ENCODE measurements at places on chromosomes 1 and 21.

DNA sequence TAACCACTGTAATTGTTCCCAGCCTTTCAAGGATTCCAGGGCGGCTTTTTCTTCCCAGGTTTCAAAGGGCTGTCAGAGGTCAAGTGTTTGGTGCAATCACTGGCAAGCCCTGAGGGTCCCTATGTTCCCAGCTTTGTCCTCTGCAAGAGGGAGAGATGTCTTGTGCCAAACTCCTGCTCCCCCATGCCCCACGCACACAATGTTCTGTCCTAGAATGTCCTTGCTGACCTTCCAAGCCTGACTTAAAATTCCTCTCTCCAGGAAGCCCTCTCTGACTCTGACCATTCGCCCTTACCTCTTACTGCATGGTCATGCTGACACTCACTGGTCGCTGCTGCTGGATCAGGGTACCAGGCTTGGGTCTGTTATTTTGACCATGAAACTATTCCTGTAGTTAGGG is 152.5 kb upstream of the KCND3 start:
- no peak for DNase-seq

DNA sequence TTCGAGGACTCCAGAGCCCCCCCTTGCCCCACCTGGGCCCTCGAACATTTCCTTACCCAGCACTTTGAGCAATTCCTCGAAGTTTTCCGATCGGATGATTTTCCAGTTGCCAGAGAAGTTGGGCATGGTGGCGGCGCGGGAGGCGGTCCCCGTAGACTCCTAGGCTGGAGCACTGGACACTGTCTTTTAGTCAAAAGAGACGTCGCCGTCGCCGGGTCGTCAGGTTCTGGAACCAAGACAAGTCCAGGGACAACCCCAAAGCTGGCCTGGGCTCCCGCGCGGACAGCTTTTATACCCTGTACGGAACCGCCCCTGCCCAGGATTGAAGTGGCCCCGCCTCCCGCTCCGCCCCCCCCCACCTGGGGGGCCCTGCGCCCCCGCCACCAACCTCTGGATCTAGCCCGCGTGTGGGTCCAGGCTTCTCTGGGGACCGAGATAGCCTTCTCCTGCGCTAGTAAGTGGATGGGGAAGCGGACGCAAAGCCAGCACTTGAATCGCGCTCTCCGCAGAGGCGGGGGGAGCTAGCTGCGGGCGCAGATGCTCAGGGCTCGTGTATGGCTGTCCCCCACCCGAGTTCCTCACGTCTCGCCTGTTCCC is at the start of gene CRABP2:
Gene CRABP2, minus strand, starts transcription at position 263 of the 597 bp plus-strand sequence. Its CDS starts 137 bp downstream, at position 126.
- no peak for DNase-seq

DNA sequence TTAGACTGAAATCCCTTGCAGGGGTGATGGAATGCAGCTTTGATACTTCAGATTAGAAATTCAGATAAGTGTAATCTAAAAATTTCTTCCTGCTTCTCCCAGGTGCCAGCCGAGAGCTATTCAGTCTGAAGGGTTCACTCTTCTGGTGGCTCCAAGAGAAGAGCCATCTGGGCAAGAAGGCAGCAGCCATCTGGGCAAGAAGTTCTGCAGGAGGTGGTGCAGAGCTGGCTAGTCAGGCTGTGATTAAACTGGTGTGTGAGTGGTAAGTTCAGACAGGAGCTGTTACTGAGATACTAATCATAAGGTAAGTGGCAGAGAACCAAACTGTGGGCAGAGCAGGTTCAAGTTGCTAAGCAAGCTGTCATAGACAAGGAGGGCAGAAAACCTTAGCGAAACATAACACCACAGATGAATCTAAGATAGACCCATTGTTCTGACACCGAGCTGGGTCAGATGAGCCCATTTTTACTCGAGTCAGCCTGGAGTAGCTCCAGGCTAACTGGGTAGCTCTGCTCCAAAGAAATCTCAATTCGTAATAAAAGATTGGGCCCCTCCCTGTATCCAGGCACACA is 14.4 kb upstream of the TP53BP2 start:
- DNase-seq = no peak

GRCh38 chr1:220301630-220302029 is 29.4 kb upstream of the RAB3GAP2 start:
- no peak for DNase-seq

GRCh38 chr1:42833981-42834380 is 12.4 kb upstream of the ZNF691 start:
- no peak for DNase-seq

GRCh38 chr1:7454052-7454815 is 316.9 kb upstream of the VAMP3 start:
- no peak for DNase-seq

DNA sequence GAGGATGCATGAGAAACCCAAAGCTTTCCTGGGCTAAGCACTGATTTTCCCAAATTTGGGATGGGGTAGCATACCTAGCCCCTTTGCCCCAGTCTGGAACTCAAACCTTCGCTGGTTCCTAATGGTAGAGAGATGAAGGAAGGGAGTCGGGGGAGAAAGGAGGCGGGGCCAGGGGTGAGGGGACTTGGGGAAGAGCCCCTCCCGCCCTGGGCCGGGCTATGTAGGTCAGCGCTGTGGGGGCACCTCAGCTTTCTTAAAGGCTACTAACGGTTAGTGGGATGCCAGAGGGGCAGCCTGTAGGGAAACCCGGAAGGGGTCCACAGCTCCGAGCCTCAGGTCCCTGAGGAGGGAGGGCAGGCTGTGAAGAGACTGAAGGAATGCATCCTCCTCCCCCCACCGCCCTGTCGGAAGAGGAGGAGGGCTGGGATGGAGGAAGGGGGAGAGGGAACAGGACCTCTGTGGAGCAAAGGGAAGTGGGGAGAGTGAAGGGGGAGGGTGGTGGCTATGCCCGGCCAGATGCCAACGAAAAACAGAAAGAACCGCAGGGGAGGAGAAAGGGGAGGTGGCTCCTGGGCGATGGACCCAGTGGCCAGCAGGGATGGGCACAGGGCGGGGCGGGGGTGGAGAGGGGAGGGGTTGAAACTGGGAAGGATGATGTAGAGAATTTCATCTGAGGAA is 1.3 kb downstream of the CADM3 start:
- no peak for DNase-seq

GRCh38 chr1:43488165-43488564 is 34.4 kb upstream of the HYI start:
- no peak for DNase-seq

GRCh38 chr1:116826818-116827606 is 72.8 kb downstream of the CD2 start:
- no peak for DNase-seq

DNA sequence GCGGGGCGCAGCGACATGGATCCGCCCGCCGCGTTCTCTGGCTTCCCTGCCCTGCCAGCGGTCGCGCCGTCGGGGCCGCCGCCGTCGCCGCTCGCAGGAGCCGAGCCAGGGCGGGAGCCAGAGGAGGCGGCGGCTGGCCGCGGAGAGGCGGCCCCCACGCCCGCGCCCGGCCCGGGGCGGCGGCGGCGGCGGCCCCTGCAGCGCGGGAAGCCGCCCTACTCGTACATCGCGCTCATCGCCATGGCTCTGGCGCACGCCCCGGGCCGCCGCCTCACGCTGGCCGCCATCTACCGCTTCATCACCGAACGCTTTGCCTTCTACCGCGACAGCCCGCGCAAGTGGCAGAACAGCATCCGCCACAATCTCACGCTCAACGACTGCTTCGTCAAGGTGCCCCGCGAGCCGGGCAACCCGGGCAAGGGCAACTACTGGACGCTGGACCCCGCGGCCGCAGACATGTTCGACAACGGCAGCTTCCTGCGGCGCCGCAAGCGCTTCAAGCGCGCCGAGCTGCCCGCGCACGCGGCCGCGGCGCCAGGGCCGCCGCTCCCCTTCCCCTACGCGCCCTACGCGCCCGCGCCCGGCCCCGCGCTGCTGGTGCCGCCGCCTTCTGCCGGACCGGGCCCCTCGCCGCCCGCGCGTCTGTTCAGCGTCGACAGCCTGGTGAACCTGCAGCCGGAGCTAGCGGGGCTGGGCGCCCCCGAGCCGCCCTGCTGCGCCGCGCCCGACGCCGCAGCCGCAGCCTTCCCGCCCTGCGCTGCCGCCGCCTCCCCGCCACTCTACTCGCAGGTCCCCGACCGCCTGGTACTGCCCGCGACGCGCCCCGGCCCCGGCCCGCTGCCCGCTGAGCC is 459 bp downstream of the FOXE3 start:
- no peak for DNase-seq

DNA sequence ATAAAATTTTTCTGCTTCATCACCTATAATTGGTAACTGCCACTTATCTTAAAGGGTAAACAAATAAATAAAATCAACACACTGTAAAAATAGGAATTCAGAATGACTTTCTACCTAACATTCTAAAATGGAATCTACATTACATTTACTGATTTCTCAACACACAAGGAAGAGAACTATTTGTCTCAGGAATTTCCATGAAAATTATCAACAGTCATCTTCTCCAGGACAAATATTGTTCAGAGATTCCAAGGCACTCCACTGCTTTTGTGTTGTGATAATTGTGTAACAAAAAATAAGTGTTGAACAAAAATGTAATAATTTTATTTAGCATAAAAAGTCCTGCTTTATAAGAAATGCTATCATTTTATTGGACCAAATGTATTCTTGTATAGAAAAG is 7.3 kb downstream of the ODF2L start:
- DNase-seq = no peak

DNA sequence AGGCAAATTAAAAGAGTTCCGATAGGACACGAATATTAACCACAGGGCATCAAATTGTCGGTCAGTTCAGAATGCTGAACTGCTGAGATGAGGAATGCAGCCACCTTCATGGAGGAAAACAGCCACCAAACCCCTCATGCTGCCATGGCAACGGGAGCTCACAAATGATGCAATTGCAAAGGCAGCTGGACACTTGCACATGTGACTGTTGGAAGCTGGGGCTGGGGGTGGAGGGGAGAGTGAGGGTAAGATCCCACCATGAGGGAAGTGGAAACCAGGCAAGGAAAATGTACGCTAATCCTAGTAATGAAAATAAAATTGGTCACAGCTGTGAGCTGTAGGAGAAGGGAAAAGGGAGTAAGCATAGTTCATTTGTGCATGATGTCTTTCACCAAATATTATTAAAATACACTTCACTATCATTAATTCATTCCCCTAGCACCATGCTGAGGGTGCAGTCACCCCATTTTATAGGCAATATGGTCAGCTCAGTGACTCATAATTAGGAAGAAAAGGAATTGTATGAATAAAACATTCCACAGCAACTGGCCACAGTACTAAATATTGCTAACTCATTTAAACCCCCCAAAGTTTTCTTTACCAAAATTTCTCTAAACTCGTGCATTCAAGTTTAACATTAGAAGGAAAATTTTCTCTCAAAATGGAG is 15.3 kb downstream of the BECN2 start:
- DNase-seq = no peak

GRCh38 chr1:34163792-34164731 is 968 bp downstream of the CSMD2 start:
- no peak for DNase-seq

GRCh38 chr1:151146412-151147131 is at the start of gene SEMA6C:
Gene SEMA6C (minus strand): TSS chr1:151146631. CDS start chr1:151142621, 4,010 bp downstream.
- DNase-seq = peak; percentile 79

DNA sequence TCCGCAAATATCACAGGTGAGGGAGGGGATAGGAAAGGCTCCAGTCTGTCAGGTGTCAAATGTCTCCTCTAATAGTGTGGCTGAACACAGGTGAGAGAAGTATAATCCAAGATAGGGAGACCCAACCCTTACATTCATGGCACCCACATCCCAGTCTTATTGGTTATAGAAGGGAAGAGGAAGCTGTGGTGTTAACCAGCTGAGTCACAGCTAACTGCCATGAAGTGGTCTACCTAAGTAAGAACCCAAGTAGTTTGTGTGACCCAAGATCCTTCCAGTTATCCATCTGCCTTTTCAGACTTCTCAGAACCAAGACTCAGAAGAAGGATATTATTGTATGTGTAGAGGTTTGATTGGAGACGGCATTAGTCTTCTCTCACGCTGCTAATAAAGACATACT is 37.1 kb downstream of the DDAH1 start:
- no peak for DNase-seq

DNA sequence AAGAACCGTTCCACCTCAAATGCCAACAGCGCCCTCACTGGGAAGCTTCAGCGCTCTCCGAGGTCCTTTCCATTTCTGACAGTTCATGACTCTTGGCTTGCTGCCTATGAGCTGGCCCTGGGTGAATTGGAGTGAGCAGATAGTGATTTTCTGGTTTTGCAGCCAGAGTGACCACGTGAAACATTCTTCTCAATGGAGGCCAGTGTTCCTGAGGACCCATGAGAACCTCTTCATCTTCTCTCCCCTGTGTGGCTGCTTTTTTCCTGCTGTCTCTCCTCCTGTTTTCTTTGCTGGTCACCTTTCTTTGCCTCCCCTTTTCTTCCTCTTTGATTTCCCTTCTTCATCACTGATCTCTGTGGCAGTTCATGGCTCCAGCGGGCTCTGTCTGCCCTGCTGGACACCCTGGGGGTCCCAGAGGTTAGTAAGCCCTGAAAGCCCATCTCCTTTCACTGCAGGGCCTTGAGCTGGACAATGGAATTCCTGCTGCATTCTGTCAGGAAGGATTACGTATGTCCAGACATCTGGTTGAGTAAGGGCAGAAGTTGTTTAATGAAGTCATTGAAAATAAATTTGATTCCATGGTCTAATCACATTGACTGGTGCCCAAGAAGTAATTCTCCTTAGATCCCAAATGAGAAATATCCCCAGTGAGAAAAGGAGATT is 29.9 kb downstream of the VASH2 start:
- DNase-seq = no peak

- no peak for DNase-seq
Measured at GRCh38 chr21:35294231-35294898, 245.3 kb upstream of the RUNX1 start.

DNA sequence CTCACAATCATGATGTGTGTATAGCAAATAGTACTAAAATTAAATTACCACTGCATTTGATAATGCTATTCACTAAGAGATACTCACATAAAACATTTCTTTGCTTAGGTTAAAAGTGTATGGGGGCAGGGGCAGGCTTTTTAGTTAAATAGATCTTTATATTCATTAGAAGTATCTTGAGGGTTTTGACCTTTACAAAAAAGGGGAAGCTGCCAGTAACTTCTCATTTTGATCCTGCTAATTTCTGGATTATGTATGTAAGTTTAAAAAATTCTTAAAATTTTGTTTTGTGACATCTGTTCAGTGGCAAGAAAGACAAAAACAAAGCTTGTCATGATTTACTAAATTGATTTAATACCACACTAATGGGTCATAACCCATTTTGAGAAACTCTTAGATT is 45.8 kb upstream of the S1PR1 start:
- DNase-seq = no peak

- no peak for DNase-seq
Measured at GRCh38 chr1:25944986-25945385, 38.8 kb upstream of the STMN1 start.

DNA sequence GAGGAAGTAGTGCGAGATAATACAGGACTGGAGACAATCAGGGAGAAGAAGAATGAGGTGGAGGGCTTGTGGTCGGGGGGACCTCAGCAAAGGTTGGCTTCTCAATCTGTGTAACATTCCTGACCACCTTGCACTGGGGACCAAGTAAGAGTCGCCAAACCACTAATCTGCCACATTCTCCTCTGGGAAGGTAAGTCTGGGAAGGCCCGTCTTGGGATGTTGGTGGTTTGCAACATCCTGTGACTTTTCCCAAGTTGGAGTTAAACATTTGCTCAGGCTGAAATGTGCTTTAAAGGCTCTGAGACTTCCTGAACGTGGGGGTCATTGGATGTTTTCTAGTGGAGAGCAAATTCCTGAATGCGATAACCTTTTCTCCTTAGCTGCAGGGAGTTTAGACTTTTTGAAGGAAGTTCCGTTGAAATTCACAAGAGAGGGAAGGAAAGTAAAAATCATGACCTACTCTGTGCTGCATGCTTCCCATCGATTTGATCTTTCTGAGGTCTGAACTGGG is 325.9 kb downstream of the RPS6KC1 start:
- DNase-seq = no peak
